Fibroblast of villous mesenchyme (primary cell): ENCODE measurements at places on chromosomes 7 and 10. TPM values are rescaled to one million over a fixed set of nuclear protein-coding genes. Genes with fewer than 3 reads are reported as not detected.

GRCh38 chr7:113945018-113945938, 26.5 kb upstream of the PPP1R3A start:
- DNase-seq, result no peak

Gene MBLAC1
- total RNA-seq, result 1.7 and 4.2 TPM in 2 replicates

GRCh38 chr10:85407088-85407487, 959.5 kb downstream of the GRID1 start:
- no peak for DNase-seq

DNA sequence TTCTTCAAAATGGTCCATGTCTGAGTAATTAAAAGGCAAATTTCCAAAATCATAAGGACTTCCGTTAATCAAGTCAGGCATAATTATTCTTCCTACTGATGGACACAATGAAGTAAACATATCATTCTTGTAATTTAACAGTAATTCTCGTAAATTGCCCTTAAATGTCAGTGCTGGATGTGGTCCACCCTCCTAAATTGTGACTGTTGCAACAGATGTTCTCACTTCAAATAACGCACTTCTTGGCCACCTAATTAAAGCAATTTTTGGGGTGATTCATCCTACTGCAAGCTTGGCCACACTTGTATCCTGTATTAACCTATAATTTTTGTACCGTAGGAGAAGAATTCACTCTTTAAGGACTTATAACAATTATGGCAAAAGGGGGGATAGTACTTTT, 1.9 kb downstream of the COL1A2 start:
- DNase-seq, result peak; percentile 65

GRCh38 chr7:32415936-32416335, 74.2 kb downstream of the LSM5 start:
- no peak for DNase-seq

Gene CYP17A1
- not detected in 2 replicates for total RNA-seq

- DNase-seq, result no peak
These were observed 204.1 kb downstream of the KCNMA1 start for GRCh38 chr10:77433546-77433945.

DNA sequence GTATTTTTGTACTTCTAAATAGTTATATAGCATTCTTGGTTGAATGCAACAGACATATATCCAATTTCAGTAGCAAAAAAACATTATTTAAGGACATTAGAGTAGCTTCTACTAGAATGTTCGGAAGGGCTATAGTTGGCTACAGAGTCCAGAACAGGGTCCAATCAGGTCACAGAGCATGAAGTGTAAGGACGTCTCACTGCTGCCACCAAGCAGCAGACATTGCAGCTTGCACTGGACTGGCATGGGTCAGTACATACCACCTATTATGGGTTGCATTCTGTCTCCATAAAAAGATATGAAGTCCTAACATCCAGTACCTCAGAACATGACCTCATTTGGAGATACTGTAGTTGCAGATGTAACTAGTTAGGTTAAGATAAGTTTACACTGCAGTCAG, 87.3 kb downstream of the LHFPL3 start:
- DNase-seq, result no peak

DNA sequence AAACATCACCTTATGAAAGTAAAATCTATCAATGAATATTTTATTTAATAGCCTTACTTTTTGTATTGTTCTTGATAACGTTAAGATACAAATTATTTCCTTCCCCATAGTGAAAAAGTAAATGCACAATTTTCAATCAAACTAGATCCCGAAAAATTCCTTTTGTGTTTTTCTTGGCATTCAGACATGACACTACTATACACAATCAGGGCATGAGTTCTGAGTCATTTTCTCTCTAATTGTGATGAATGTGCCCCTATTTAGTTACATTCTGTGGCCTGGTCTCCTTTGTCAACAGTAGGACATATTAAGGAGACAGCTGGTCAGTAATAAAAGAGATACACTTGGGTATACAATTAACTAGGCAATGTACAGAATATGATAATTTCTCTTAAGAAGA, 19.8 kb downstream of the COL1A2 start:
- DNase-seq, result no peak

Gene ENKUR
- under 0.01 TPM in 1 of 2 replicates, not detected in the other for total RNA-seq

GRCh38 chr10:50293513-50294313, 42.4 kb upstream of the ASAH2 start:
- no peak for DNase-seq

Gene TSPAN15
- 5.5 and 6.0 TPM in 2 replicates for total RNA-seq

- peak; percentile 77 for DNase-seq
These were observed 22.6 kb upstream of the VDAC2 start for GRCh38 chr10:75187961-75188426.

DNA sequence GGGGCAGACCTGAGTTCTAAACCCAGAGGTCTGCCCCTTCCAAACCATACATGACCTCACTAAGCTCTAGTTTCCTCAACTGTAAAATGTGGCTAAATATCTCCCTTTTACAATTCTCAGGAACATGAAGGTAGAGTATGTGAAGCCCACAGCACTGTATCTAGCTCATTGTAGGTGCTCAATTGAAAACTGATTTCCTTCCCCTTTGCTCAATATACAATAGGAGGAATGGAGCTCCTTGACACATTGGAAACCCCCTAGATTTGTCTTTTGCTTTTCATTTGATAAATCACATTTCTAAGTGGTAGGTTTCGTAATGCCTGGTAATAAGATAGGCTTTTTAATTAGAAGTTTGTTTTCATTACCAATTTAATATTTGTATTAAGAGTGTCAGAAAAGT, 153.3 kb downstream of the ARID5B start:
- no peak for DNase-seq

GRCh38 chr10:36358736-36359135, 716.6 kb upstream of the FZD8 start:
- DNase-seq, result no peak

DNA sequence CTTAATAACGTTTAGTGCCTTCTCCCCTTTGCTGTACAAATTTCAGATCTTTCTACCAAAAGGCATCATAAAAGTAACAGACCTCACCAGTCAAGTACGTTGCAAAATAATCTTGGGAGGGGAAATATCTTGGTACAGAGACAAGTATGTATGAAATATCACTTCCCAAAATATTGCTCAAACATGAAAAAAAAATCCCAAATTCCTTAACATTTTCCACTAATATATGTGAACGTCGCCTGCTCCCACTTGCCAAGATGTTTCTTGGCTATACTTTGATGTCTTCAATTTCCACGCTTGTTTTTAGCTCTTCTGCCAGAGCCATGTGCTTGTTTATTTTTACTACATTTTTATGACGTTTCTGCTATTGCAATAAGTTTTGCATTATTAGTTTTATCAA, 223.5 kb downstream of the PLXNA4 start:
- peak; percentile 1 for DNase-seq

DNA sequence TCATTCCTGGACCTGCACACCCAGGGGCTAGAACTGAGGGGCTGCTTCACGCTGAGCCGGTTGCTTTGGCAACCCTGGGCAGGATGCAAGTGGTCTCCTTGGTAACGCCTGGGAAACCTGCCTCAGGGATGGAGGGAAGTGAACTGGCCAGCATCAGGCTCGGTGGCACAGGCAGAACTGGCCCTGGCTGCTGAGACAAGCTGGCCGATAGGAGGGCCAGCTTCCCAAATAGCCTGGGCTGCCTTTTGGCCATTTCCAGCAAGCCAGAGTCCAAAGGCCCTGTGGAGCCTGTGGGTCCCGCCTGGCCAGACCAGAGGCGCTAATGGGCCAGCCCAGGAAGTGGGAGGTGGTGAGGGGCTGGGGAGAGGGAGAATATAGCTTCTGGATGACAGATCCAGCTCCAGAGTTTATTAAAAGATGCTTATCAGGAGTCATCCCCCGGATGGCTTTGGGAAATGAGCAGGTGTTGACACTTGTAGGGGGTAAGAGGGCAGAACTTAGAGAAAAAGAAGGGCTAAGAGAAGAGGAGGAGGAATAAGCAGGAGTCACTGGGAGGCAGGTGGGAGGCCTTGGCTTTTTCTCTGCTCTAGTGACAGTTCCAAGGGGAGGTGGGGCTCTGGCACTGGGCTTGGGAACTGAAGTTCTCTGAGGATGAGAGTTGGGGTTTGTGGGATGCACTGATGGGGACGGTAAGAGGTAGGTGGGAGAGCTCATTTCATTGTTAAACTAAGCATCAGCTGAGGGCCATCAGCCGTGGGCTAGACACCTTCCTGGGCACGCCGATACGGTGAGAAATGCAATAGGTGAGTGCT, 9.6 kb downstream of the NEURL1 start:
- no peak for DNase-seq

GRCh38 chr7:30412782-30413504, 65.6 kb downstream of the NOD1 start:
- DNase-seq, result peak; percentile 78

Gene ABCB8
- total RNA-seq, result 35.4 and 36.4 TPM in 2 replicates

Gene SPDYE6
- not detected in 2 replicates for total RNA-seq

- peak; percentile 1 for DNase-seq
These were observed 204.3 kb downstream of the DGKB start for GRCh38 chr7:14698239-14698638.

DNA sequence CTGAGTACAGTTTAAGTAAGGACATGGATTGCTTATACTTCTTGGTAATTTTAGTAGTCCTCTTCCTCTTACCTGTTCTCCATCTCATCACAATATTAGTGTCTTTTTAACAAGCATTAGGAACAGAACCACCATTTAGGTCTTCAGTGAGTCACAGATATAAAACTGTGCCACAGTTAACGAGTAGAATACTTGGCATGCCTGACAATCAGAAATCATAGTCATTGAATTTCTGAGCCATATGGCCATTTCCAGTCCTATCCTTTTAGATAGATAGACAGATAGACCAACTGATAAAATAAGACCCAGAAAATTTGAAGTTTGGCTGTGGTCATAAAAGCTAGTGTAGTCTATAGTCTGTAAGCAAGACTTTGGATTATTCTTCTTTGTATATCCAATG, 71.1 kb downstream of the GBF1 start:
- DNase-seq, result no peak

GRCh38 chr10:86305521-86305920, 61.1 kb downstream of the GRID1 start:
- no peak for DNase-seq

Gene GRID1
- under 0.01 TPM in 1 of 2 replicates, not detected in the other for total RNA-seq

DNA sequence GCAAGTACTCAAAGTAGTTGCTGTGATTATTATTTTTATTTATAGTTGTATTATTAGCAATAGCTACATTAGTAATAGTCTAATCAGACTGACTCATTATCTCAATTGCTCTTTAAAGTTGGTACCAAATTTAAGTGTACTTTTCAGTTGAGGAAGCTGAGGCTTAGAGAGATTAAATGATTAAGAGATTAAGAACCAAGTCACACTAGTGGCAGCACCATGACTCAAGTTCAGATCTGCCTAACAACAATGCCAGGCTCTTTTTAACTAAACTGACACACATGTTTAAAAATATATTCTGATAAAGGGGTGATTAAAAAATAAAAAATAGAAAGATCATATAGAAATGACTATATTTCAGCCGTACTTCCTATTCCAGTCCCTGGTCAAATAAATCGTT, 42.0 kb downstream of the FZD1 start:
- no peak for DNase-seq

GRCh38 chr10:59880971-59881510, 25.3 kb downstream of the CCDC6 start:
- no peak for DNase-seq

Gene RET
- 0.43 and 1.3 TPM in 2 replicates for total RNA-seq

- no peak for DNase-seq
These were observed 25.5 kb downstream of the HGF start for GRCh38 chr7:81744389-81744788.

Gene PDCD11
- 28.7 and 36.3 TPM in 2 replicates for total RNA-seq

- DNase-seq, result no peak
These were observed 230.5 kb downstream of the TCF7L2 start for GRCh38 chr10:113180401-113181154.

DNA sequence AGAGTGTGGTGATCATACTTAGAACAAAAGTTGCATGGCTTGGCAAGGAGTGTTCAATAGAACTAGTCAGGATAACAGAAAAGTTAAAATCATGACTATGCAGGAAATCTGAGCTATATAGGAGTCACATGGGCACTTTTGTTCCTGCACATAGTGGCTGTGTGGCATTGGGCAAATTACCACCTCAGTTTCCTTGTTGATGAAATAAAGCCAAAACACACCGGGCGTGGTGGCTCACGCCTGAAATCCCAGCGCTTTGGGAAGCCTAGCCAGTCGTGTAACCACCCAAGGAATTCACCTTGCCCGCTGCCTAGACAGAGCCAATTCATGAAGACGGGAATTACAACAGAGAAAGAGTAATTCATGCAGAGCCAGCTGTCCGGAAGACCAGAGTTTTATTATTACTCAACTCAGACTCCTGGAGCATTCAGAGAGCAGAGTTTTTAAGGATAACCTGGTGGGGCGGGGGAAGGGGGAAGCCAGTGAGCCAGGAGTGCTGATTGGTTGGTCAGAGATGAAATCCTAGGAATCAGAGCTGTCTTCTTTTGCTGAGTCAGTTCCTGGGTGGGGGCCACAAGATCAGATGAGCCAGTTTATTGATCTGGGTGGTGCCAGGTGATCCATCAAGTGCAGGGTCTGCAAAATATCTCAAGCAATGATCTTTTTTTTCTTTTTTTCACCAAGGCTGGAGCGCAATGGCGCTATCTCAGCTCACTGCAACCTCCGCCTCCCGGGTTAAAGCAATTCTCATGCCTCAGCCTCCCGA, 6.4 kb upstream of the MKRN1 start:
- DNase-seq, result no peak

- peak; percentile 82 for DNase-seq
These were observed 254.9 kb downstream of the KIAA1217 start for GRCh38 chr10:24463611-24464426.

DNA sequence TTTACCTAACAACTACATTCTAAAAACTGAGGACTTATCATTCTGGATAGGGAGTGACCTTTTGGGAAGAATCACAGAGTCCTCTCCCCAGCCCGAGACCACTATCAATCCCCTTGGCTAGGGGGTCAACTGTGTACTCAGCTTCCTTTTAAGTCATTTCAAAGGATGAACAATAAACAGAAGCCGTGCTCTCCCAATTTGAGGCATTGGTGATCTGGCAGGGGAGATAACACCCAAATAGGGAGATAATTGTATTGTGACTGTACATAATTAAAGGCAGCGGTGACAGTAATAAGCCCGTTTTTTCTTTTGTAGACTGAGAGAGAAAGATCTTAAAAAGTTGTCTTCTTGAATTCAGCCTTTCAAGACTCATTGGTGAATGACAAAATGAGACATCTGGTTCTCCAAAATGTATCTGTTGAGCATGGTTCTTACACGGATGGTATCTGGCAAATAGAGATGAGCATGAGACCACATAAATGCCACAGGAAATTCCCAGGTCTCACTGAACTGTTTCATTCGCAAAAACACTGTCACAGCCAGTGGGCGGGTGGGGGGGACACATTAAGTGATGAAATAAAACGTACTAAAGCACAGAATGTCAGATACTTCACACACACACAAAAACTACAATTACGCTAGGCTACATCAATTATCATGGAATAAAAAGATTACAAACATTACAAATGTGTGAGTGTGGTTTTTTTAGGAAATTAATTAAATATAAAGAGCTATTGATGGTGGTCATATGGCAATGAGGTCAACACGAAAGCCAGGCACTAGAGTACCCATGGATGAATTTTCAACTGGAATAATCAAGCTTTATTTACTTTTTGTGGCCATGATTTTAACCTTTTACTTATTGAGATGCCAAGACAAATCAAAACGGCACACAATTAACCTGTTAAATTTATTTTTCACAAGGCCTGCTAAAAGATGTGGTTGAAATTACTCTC, 108.4 kb downstream of the HIPK2 start:
- DNase-seq, result no peak
